Kidney epithelial cell (primary cell): ENCODE measurements at places on chromosomes 11 and 22.

- DNase-seq, result no peak
Measured at GRCh38 chr11:123434262-123434661, 4.2 kb downstream of the GRAMD1B start.

GRCh38 chr11:6228520-6228919 is 5.9 kb downstream of the FHIP1B start:
- DNase-seq, result no peak

GRCh38 chr11:7077101-7077500 is 11.7 kb upstream of the RBMXL2 start:
- no peak for DNase-seq

GRCh38 chr22:50674130-50674500 is 1.5 kb downstream of the SHANK3 start:
- no peak for DNase-seq

DNA sequence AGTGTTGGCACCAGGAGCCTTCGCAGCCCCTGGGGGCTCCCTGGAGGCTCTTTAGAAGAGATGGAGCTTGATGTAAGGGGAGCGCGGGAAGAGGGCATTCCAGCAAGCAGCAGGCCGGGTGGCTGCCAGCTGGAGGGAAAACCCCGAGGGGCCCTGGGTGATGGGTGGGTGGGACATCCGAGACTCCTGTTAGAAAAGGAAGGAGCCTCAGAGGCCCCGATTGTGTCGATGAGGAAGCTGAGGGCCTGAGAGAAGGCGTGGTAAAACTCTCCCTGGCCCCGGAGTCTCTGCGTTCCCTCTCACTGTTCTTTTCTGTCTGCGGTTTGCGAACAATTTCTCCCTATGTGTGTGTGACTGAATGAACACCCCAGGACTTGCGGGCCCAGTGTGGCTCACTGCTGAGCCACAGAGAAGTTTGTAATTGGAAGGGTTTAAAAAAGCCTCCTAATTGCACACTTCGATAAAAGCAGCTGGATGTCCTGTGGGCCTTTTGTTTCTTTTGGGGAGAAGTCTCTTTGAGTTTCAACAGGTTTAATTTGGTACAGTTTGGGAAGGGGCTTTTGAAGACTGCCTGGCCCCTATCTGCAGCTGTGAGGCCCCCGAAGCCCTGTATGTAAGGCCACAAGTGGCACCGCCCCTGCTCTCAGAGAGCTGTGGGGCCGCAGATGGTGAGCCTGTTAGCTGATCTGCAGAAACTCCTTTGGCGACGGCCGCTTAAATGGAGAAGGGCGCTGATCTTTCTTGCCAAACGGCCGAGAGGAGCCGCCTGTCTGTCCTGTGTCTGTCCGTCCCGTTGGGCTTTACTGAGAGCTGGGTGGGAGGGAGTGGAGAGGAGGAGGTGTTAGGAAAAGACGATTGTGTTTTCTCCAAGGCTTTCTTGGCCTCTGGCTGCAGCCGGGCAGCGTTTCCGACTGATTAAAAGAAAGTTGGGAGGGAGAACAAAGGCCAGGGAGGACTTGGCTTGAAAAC is 2.0 kb downstream of the FBLN1 start:
- DNase-seq, result no peak

DNA sequence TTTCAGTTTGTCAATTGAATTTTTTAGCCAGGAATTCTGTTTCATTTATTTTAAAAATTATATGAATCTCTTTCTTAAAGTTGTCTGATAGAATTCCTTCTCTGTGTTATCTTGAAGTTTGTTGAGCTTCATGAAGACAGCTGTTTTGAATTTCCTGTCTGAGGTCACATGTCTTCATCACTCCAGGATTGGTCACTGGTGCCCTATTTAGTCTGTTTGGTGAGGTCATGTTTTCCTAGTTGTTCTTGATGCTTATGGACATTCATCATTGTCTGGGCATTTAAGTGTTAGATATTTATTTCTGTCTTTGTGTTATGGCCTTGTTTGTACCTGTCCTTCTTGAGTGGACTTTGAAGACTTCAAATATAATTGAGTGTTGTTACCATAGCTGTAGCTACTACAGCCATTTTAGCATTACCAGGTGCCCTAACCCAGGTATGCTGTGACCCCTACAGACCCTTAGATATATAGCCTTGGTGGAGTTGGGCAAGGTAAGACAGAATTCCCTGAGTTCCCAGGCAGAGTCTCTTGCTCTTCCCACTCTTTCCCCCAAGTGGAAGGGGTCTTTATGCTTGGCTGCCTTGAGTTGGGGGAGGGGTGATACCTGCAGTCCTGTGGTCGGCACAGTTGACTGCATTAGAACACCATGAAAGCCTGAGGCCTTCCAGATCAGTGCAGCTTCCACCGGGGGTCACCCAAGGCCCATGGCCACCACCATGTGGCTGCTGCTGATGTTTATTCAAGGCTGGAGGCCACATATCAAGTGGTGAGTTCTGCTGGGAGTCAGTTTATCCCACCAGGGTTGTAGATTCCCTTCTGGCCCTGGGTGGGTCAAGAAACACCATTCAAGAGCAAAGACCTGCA is 229.6 kb downstream of the DYNC2H1 start:
- no peak for DNase-seq

GRCh38 chr11:121721448-121721847 is 268.7 kb upstream of the SORL1-AS1 start:
- no peak for DNase-seq

DNA sequence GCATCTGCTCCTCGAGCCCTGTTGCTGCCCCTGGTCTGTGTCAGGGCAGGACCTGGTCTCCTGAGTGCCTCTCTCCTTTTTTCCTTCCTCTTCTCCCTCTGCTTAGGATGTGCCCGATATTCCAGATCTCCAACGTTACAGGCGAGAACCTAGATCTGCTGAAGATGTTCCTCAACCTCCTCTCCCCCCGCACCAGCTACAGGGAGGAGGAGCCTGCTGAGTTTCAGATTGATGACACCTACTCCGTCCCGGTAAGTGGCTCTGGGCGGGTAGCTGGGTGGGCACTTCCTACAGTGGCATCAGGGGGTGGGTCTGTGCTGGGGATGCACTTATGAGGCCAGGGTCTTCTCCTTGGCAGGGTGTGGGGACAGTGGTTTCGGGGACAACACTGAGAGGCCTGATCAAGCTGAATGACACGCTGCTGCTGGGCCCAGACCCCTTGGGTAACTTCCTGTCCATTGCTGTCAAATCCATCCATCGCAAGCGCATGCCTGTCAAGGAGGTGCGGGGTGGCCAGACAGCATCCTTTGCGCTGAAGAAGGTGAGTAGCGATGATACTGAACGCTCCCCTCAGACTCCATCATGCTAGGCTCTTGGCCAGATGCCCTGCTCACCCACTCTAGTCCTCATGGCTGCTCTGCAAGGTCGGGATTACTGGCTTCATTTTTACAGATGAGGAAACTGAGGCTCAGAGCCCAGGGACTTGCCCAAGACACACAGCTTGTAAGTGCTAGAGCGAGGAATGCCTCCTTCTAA is 20.3 kb downstream of the GTPBP1 start:
- DNase-seq, result no peak

GRCh38 chr11:63560506-63561180 is 2.5 kb downstream of the PLAAT2 start:
- no peak for DNase-seq

DNA sequence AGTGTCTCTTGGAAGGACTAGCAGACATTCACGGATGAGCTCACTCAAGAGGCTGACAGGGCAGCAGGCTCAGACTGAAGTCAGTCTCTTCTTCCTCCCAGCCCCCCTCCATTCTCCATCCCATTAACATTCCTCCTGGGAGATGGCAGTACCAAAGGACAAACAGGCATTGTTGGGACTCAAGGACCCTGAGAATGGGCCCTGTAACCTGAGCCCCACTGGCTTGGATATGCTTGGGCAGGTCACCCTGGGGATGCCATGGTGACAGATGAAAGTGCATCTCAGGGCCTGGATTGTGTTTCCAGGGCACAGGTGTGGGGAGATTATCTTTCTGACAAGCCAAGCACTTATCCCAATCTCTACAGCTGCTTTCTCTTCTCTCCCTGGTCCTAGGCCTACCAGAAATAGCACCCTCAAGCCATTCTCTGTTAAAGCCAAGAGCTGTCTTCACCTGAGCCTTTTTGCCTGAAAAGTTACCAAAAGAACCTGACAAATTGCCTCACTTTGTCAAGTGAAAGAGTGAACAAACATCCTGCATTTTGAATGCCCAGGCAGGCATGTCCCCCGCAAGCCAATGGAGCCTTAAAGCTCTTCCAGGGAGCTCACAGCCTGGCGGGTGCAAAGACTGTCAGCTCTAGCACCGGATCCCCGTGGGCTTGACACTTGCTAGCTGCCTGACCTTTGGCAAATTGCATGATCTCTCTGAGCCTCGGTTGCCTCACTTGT is 366.0 kb upstream of the NARS2 start:
- DNase-seq, result no peak

GRCh38 chr11:34602245-34602644 is 18.6 kb upstream of the EHF start:
- DNase-seq, result no peak

DNA sequence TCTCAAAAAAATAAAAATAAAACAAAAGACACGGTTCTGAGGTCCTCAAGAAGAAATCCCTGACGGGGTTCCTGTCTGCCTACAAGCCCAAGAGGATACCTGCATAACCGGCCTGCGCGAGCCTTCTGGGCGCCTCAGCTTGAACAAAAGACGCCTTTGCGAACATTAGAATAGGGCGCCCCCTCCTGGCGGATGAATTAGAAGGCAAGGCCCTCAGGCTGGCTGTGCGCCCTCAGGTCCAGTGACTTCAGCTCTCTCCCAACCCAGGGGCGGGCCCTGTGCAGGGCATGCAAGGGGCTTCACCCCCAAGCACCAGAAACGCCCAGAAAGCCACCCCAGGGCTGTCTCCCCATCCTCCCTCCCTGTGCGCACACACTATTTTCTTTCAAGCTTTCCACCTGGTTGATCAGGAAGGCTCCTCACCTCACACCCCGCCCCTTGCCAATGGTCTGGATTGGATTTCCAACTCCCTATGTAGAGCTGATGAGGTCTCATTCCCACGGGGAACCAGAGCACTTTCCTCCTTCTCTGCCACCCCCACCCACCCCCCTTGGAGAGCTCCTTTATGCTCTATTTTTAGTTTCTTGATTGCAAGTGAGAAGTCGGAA is 273.3 kb downstream of the BUD13 start:
- DNase-seq, result no peak

DNA sequence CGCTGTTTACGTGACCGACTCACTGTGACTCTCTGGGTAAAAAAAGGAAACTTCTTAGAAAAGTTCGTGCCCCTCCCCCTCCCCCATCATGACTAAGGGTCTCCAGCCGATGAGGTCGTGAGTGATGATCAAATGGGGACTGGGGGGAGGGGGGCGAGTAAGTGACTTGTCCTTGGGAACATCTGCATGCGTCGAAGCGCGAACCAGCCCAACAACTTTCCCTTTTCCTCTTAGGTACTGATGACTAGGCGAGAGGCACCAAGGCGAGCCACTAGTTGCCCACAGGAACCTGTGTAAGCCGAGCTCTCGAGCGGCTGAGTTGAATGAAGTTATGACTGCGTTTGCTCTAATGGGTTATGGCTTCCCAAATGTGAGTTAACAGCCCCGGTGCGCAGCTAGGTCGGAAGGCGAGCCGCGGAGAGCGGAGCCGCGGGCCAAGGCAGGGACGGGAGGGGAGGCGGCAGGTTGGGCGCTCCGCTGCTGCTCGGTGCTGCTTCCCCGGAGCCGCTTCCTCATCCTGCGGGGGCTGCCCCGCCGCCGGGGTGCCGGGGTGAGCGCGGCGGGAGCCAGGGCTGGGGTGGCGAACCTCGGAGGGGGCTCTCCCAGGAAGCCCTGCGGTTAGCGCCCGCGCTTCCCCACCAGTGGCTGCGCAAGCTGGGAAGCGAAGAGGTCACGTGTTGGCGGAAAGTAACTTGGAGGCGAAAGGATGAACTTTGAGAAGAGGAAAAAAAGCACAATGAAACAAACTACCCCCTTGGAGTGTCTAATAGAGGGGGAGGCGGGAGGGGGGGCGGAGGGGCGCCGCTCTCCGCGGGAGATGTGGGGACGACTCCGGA is 22.1 kb upstream of the BDNF start:
- no peak for DNase-seq

GRCh38 chr11:28799316-28799715 is 691.1 kb downstream of the METTL15 start:
- no peak for DNase-seq

DNA sequence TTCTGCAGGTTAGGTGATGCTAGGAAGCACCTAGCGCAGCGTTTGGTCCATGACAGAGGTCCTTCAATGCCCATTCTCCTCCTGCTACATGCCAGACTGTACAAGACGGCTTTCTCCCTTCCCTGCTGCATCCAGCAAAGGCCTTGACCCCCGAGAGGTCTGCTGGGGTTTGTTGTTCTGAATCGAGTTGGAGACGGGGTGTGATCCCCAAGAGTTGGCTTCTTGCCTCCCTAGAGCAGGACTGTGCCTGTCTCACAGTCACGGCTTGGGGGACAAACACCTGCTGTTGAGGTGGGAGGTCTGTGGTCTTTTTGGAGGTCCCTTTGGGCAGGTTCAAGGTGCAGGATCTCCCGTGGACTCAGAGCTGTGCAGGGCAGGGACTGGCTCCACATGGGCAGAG is 352.3 kb upstream of the B3GAT1 start:
- no peak for DNase-seq

GRCh38 chr11:118635642-118636041 is 28.2 kb downstream of the PHLDB1 start:
- no peak for DNase-seq
